Myocyte (in vitro differentiated cells): ENCODE measurements at places on chromosomes 3 and 15. TPM values are rescaled to one million over a fixed set of nuclear protein-coding genes. Genes with fewer than 3 reads are reported as not detected.

CYP8B1 gene
- total RNA-seq: not detected in 2 replicates

GATA2 gene
- total RNA-seq: 0.05 TPM in 1 of 2 replicates, not detected in the other

NDN gene
- total RNA-seq: 22.6 and 25.0 TPM in 2 replicates

GCNT3 gene
- 0.68 and 1.7 TPM in 2 replicates for total RNA-seq

CCDC14 gene
- 33.2 and 36.8 TPM in 2 replicates for total RNA-seq

EPM2AIP1 gene
- 19.7 and 22.1 TPM in 2 replicates for total RNA-seq

STAC gene
- 0.21 and 0.32 TPM in 2 replicates for total RNA-seq

PTH1R gene
- total RNA-seq: 5.6 and 5.7 TPM in 2 replicates

KCNAB1 gene
- total RNA-seq: 0.16 and 0.40 TPM in 2 replicates

LRRC2 gene
- 7.0 and 8.2 TPM in 2 replicates for total RNA-seq

CHRM5 gene
- total RNA-seq: 0.05 TPM in 1 of 2 replicates, not detected in the other

NAALADL2 gene
- total RNA-seq: 10.7 and 14.8 TPM in 2 replicates

DPPA4 gene
- total RNA-seq: 0.21 TPM in 1 of 2 replicates, not detected in the other

TRPM1 gene
- not detected in 2 replicates for total RNA-seq

HYAL2 gene
- total RNA-seq: 81.0 and 91.1 TPM in 2 replicates

SMAD6 gene
- total RNA-seq: 2.5 and 3.5 TPM in 2 replicates

GABRB3 gene
- not detected in 2 replicates for total RNA-seq

THSD4 gene
- total RNA-seq: 1.6 and 2.7 TPM in 2 replicates

WNT5A gene
- total RNA-seq: 34.5 and 35.5 TPM in 2 replicates

GOLGA8H gene
- total RNA-seq: 0.05 and 0.31 TPM in 2 replicates

LRRIQ4 gene
- not detected in 2 replicates for total RNA-seq

PRR20G gene
- total RNA-seq: not detected in 2 replicates

PARL gene
- total RNA-seq: 37.9 and 40.4 TPM in 2 replicates

STXBP5L gene
- 0.10 and 0.19 TPM in 2 replicates for total RNA-seq

ACAN gene
- total RNA-seq: 0.05 and 0.08 TPM in 2 replicates

FBXL22 gene
- total RNA-seq: 26.5 and 39.5 TPM in 2 replicates

GOLGA8T gene
- not detected in 2 replicates for total RNA-seq

ZNF774 gene
- total RNA-seq: 3.4 TPM in 2 replicates

PLIN1 gene
- total RNA-seq: 0.05 TPM in 2 replicates

RLBP1 gene
- total RNA-seq: not detected in 2 replicates

ADGRG7 gene
- total RNA-seq: not detected in 2 replicates

KBTBD12 gene
- 0.05 and 0.64 TPM in 2 replicates for total RNA-seq

AMOTL2 gene
- total RNA-seq: 116 and 125 TPM in 2 replicates

ARPP21 gene
- total RNA-seq: 299 and 379 TPM in 2 replicates

DNASE1L3 gene
- total RNA-seq: not detected in 2 replicates

PATL2 gene
- 0.19 and 0.73 TPM in 2 replicates for total RNA-seq

NR1I2 gene
- 0.83 TPM in 1 of 2 replicates, not detected in the other for total RNA-seq

TRH gene
- total RNA-seq: not detected in 2 replicates

CFAP92 gene
- total RNA-seq: 0.05 and 0.08 TPM in 2 replicates

TMPRSS7 gene
- total RNA-seq: not detected in 2 replicates

TUSC7 gene
- not detected in 2 replicates for total RNA-seq

STRIT1 gene
- 0.48 TPM in 1 of 2 replicates, not detected in the other for total RNA-seq

RHCG gene
- total RNA-seq: not detected in 2 replicates

PAQR5 gene
- 8.5 and 9.4 TPM in 2 replicates for total RNA-seq

CATSPER2 gene
- 0.16 and 0.62 TPM in 2 replicates for total RNA-seq

TEX55 gene
- total RNA-seq: not detected in 2 replicates

C3orf49 gene
- total RNA-seq: not detected in 2 replicates

CLASP2 gene
- 64.8 and 71.3 TPM in 2 replicates for total RNA-seq

ZKSCAN7 gene
- 8.8 and 8.9 TPM in 2 replicates for total RNA-seq

CPN2 gene
- not detected in 2 replicates for total RNA-seq

EFHB gene
- total RNA-seq: 1.1 TPM in 1 of 2 replicates, not detected in the other

ZNF592 gene
- 13.3 and 13.7 TPM in 2 replicates for total RNA-seq

CASR gene
- not detected in 2 replicates for total RNA-seq
